ENCODE measurements at places on chromosomes 2 and 18.

DNA sequence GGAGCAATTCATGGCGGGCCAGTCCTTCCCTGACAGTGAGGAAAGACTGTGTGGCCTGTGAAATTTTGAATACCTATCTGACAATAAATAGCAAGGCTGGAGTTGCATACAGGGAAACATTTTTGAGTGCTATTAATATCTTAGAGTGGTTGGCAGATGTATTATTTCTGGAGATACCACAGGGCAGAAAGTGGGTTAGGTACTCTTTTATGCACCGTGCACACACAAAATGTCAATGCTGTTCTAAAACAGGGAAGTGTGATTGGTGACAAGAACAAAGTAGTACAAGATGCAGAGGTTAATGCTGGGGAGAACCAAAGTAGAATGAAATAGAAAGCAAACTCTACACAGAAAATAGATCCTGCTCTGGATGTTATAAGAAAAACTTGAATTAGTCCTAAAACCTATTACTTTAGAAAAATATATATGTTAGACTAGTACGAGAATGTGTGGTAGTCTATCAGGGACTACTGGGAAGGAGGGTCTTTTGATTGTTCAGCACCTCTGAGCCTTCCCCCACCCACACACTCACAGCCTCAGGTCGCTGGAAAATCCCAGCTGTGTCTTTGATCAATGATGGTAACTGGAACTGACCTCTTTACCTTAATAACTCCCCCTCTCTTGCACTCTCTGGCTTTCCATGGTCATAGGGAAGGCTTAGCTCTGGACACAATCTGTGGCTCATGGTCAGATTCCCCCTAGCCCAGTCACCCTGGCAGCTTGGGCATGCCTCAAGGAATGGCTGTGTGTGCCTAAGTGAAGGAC lies 58.2 kb downstream of the SERPINB8 start:
- DNase-seq = no peak

GRCh38 chr2:141911485-141912066 lies 219.2 kb downstream of the LRP1B start:
- no peak for DNase-seq

GRCh38 chr18:68489013-68489792 lies 225.7 kb downstream of the TMX3 start:
- DNase-seq = no peak

GRCh38 chr2:65291216-65292105 lies 63.8 kb downstream of the ACTR2 start:
- no peak for DNase-seq

GRCh38 chr2:42021464-42021863 lies 26.4 kb upstream of the PKDCC start:
- DNase-seq = no peak

GRCh38 chr2:69305166-69305565 lies 81.9 kb downstream of the GFPT1 start:
- no peak for DNase-seq

DNA sequence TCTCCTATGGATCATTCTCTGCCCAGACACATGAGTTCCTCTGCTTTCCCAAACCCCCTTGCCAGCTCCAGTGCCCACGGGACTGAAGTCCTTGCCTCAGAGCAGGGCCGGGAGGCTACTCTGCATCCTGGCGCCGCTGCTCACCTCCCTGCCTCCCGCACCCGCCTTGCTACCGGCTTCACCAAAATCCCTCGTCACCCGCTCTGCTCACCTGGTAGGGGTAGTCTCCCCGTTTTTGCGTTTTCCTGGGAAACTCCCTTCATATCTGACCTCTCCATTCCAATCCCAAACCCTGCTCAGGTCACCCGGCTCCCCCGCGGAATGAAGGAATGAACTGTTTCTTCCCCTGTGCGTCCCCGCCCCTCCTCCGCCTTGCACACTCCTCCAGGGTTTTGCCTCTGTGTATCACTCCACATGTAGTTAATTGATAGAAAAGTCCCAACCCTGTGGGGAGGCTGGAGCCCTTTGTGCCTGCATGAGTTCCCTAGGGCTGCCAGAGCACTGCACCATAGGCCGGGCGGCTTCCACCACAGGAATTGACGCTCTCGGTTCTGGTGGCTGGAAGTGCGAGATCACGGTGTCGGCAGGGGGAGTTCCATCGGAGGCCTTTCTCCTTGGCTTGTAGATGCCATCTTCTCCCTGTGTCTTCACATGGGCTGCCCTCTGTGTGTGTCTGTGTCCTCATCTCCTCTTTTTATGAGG lies 2.0 kb upstream of the DGKD start:
- DNase-seq = no peak

DNA sequence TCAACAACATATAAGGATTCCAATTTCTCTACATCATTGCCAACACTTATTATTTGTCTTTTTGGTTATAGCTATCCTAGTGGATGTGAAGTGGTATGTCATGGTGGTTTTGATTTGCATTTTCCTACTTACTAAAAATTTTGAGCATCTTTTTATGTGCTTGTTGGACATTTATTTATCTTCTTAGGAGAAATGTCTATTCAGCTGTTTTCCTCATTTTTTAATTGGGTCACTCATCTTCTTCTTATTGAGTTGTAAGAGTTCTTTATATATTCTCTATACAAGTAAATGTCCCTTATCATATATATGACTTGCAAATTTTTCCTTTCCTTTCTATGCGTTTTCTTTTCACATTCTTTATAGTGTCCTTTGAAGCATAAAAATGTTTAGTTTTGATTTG lies 4.7 kb upstream of the CCL20 start:
- DNase-seq = no peak

DNA sequence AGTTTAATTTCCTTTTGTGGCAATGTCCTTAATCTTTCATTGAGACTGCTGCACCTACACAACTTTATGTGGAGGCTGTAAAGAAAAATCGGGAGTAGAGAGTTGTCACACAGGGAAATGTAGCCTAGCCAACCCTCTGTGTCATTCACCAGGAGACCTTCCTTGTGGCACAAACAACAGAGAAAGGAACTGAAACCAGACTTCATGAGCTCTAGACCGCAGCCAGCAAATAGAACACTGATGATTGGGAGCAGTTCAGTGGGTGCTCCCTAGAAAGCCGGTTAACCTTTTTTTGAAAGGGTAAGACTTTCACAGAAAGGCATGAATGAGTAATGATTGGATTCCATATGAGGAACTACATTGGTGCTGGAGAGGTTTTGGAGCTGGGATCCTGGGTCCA lies 1752.4 kb upstream of the CELF4 start:
- no peak for DNase-seq

GRCh38 chr2:122117371-122117770 lies 361.9 kb downstream of the TSN start:
- DNase-seq = no peak

- DNase-seq = no peak
Observed at GRCh38 chr2:54259413-54260240, 3.6 kb upstream of the TSPYL6 start.

DNA sequence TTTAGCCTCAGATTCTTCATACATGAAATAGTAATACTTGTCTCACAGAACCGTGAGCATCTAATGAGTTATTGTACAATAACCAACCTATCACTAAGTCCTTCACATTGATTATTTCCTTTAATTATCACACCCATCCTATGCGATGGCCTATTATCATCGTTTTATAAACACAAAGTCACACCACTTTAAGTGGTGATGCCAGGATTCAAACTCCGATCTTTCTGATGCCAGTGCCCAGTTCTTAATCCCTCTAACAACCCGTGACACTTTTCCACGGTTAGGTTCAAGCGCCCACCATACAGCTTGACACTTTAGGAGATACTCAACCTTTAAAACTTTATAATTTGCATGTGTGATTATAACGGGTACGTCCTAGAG lies 523 bp upstream of the ALMS1 start:
- DNase-seq = no peak

- DNase-seq = peak; percentile 68
Observed at GRCh38 chr2:172972005-172972619, 103.5 kb upstream of the MAP3K20 start.

- no peak for DNase-seq
Observed at GRCh38 chr2:120658770-120659158, 76.9 kb upstream of the GLI2 start.

DNA sequence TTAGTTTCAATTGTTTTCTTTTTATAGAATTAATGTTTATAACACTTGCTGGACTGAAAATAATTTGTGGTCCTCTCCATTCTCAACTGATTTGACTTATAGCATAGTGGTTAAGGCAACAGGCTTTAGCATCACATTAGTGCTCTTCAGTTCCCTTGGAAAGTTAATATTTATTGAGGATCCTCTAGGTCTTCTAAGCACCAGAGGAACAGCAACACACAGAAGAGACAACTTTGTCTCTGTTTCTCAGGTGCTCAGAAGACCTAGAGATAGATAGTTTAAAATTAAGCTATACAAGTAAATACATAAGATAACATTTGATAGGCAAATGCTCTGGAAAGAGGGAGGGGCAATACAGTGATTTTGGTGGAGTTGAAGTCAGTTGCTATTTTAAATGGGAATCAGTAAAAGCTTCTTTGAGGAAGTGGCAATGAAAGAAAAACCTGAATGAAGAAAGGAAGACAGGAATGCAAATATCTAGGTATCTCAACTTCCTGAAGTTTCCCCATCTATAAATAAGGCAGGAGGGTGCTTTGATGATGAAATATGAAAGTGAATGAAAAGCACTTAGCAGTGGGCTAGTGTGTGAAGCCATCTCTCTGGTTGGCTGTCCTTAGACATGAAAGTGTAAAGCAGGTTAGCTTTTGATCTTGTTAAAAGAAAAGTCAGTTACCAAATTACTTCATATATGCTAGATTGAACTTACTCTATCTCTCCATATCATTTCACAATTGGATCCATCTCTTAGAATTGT lies 7.9 kb downstream of the NEUROD1 start:
- no peak for DNase-seq

DNA sequence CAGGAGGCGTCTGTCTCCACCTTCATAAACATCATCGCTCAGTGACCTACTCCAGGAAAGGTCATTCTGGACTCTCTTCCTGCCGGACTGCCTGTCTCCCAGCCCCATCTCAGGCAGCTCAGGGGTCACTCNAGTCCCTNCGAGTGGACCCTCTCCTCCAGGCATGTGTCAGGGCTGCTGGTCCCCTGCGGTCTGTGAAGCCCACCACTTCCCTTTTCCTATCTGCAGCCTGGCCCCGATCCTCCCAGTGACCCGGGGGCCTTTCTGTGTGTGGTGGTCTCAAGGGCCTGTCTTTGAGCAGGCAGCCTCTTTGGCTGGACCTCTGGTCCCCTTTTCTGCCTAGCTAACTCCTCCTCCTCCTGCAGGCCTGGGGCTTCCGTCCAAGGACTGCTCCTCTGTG lies 5.9 kb upstream of the PARD6G start:
- no peak for DNase-seq

DNA sequence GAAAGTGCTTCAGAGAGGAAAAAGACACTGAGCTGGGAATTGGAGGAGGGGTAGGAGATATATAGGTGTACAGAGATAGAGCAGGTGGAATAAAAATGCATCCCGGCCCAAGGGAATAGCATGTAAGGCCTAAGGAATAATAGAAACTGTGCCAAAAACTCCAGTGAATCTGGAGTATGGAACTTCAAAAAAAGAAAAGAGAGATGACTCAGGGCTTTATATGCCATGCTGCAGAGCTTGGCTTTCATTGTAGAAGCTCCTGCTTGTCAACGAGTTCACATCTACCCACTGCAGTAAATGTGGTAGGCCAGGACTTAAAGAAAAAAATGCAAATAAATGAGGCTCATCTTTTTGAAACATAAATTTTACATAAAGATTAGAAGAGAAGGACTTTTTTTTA lies 131.8 kb downstream of the MREG start:
- DNase-seq = no peak

GRCh38 chr2:156437272-156437930 lies 1.2 kb downstream of the GPD2 start:
- no peak for DNase-seq

GRCh38 chr18:8969639-8970390 lies 132.7 kb upstream of the NDUFV2 start:
- no peak for DNase-seq

- DNase-seq = peak; percentile 12
Observed at GRCh38 chr2:216463148-216463547, 35.5 kb upstream of the RPL37A start.

- DNase-seq = no peak
Observed at GRCh38 chr2:120358734-120359465, 13.0 kb downstream of the INHBB start.

DNA sequence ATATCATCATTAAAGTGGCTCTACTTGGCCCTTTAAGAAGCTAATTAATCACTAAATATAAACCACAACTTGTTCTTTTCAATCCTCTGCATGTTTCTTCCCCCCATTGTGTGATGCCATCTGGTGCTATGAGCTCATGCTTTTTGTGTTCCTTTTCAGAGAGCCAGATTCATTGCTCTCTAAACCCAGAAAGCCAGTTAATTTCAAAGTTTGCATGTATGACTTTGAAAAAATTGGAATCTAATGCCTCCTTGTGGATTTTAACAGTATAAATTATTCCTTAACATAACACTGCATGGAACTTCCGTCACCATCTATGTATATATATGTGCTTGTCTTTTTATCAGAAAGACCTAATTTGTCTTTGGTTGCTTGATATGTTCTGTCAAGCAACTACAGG lies 31.1 kb downstream of the TMEM178A start:
- peak; percentile 30 for DNase-seq

- no peak for DNase-seq
Observed at GRCh38 chr2:182435754-182436153, 8.9 kb upstream of the PDE1A start.

- DNase-seq = peak; percentile 4
Observed at GRCh38 chr18:60277855-60278480, 94.6 kb downstream of the MC4R start.

- DNase-seq = no peak
Observed at GRCh38 chr2:187991389-187991788, 300.3 kb upstream of the GULP1 start.

GRCh38 chr2:120825370-120826259 lies 89.9 kb downstream of the GLI2 start:
- DNase-seq = no peak

DNA sequence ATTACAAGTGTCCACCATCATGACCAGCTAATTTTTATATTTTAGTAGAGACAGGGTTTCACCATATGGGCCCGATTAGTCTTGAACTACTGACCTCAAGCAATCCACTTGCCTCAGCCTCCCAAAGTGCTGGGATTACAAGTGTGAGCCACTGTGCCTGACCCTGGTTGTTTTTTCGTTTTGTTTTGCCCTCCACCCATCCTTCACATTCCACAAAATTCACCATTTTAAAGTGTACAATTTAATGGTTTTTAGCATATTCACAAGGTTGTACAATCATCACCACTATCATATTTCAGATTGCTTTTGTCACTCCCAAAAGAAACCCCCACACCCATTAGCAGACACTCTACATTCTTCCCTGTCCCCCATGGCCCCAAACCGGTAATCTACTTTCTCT lies 215.0 kb downstream of the TPGS2 start:
- no peak for DNase-seq

DNA sequence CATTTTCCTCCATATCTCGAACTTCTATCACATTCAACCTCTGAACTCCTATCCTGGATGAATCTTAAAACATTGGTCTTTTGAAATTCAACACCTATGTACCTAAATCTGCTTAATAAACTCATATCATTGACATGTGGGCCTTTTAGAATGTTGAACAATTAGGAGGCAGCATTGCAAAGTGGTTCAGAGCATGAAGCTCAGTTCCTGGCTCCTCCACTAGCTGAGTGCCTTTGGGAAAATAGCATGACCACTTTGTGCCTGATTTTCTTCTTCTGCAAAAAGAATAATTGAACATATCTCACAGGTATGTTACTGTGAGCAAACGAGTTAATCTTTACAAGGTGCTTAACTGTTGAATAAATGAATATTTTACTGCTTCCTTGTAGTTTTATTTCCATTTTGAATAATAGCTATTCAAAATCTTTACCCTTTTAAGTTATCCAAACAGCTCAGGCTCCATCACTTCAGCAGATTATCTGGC lies 14.3 kb upstream of the ITPRID2 start:
- DNase-seq = no peak

Measured in urothelium cell line (cell line).